NCI-H1092 (cell line): ENCODE measurements at places on chromosomes 6 and 20.

DNA sequence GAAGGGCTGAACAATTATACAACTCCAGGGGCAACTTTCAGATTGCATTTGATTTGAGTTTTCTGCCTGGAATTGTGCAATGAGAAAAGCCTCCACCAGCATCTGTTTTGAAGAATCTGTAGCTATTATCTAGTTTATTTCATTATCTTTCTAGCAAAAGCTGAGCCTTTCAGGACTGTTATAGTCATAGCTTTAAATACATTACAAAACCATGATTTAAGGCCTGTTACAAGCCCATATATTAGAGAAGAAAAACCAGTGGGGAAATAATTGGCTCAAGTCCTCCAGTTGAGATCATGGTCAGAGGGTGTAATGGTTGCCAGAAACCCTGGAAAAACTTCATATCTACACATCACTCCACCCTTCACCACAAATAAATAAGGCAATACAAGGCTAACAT lies 676.2 kb downstream of the HDGFL1 start:
- DNase-seq = no peak

DNA sequence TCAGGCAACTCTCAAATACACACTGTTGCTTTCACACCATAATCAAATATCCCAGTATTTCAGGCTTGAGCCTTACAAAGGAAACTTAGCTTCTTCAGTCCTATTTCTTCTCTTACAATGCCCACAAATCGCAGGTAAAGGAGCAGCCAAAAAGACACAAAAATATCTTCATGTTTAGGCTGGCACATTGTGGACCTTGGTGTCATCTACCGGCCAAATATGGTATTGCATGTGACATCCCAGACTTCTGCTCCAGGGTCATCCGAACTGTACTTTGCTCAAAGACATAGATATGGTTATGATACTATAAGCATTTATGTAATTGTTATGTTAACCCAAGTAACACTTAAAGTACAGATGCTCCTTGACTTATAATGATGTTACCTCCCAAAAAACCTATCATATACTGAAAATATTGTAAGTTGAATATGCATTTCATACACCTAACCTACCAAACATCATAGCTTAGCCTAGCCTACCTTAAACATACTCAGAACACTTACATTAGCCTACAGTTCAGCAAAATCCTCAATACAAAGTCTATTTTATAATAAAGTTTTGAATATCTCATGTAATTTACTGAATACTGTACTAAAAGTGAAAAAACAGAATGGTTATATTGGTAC lies 4.6 kb downstream of the OR2H2 start:
- no peak for DNase-seq

- no peak for DNase-seq
These were observed 155.4 kb downstream of the ERMARD start for GRCh38 chr6:169906688-169907418.

DNA sequence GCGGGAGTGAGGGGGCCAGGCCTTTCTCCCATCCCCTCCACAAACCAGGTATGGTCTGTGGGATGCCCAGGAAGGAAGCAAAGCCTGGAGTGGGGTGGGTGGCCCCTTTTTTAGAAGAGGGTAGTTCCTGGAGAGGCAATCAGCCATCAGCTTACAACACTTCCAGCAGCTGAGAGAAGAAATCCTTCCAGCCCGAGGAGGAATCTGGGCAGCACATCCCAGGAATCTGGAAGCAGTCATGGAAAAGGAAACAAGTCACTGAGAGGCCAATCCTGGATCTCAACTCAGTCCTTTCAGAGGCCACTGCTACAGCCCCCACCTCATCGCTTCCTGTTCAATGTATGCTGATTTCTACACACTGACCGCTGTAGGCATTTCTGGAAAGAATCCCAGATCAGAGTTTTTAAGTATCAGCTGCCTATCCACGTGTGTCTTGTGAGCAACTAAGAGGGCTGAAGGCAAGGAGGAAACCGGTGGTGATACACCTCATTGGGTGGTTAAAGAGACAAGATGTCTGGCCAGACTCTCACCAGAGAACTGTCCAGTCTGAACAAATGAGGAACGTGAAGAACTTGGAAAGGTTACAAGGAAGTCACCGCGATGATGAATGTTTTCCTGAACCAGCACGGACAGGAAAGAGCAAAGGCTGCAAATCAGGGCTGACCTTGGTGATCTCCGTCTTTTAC lies 92.9 kb upstream of the SHLD1 start:
- no peak for DNase-seq

DNA sequence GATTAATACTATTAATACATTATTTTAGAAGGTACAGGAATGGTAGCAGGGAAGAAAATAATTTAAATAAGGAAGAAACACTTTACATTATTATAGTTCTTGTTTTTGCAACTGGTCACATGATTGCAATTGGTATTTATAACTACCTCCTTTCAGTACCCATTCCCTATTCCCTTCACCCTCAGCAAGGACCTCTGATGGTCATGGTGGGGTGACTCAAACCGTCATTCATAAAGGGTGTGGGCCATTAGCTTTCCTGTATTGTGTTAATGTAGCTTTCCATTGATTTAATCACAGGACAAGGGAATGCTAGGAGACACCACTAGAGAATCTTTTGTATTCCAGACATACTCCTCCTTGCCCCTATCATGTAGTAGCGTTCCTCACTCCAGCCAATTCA lies 47.2 kb upstream of the TMEM244 start:
- no peak for DNase-seq
